Brain pericyte (primary cell): ENCODE measurements at places on chromosomes 7 and 10.

DNA sequence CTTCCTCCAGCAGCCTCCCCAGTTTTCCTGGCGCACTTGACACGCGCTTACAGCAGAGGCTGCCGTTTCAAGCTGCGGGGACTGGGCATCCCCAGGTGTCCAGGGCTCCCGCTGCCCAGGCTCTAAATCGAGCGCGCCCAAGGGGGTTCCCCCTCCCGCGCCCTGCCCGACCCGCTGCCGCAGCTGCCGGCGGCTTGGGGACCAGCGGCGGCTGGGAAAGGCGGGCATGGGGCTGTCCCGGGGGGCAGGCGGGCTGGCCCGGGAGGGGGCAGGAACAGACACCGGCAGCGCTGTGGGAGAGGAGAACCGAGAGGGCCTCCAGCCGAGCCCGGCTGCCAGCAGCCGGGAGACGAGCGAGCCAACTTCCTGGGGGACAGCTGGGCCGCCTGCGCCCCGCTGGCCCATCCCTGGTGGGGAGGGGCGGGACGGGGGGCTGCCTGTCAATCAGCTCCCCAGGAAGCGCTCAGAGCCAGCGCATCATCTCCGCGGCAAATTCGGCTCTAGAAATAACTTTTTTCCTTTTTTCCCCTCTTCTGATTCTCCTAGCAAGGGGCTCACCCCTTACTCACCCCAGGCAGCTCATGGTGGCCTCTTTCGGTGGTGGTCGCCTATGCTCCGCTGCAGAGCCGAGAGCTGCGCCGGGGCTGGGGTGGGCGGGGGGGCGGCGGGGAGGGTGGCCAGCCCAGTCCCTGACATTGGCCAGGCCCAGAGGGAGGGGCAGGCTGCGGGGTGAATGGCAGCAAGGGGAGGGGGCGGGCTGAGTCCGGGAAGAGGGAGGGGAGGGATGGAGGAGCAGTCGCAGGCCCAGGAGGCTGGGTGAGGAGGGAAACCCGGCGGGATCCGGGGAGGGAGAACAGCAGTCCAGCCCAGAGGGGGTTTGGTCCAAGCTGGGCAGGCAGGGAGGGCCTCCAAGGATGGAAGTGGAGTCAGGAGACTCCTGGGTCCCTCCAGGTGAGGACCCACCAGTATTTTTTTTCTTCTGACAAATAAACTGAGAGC is 14.7 kb downstream of the GRID2IP start:
- DNase-seq, result no peak

- no peak for DNase-seq
Observed at GRCh38 chr10:65365878-65366277, 1560.0 kb upstream of the LRRTM3 start.

- no peak for DNase-seq
Observed at GRCh38 chr10:27345455-27345920, 104.9 kb upstream of the ACBD5 start.

- no peak for DNase-seq
Observed at GRCh38 chr7:101085162-101085964, at the start of gene TRIM56. Gene TRIM56 (plus strand): TSS chr7:101085481. CDS start chr7:101087313, 1,832 bp downstream.

GRCh38 chr10:72274730-72275350 is 1.1 kb downstream of the DDIT4 start:
- DNase-seq, result no peak

DNA sequence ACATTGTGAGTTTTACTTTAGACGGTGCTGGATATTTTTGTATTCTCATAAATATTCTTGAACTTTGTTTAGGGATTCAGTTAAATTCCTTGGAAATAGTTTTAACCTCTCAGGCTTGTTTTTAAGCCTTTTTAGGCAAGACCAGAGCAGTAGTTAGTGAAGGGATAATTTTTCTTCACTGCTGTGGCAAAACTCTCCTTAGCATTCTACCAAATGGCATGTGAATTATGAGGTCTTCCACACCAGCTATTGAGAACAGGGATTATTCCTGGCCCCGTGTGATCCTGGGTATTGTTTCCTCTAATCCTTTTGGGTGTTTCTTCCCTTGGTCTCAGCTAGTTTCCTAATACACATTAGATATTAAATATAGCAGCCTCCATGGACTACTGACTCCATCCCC is 46.2 kb downstream of the CCDC71L start:
- no peak for DNase-seq

DNA sequence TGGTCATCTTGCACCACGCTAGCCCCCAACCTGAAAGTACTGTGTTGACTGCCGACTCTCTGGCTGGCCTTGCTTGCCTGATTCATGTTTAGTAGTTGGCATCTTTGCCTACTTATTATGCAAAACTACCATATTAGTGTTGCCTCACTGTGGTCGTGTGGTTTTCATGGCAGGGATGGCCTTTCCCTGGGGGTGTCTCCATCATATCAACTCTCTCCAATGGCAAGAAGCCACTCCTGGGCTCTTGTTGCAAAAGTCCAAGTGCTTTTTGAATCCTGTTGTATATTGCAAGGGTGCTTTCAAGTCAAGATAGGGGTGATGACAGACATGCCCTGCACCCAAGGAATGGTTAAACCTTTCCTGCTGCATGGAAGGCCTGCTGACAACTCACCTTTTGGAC is 39.4 kb downstream of the ABLIM1 start:
- DNase-seq, result no peak

- DNase-seq, result no peak
Observed at GRCh38 chr7:156777364-156778069, 115.5 kb downstream of the LMBR1 start.

DNA sequence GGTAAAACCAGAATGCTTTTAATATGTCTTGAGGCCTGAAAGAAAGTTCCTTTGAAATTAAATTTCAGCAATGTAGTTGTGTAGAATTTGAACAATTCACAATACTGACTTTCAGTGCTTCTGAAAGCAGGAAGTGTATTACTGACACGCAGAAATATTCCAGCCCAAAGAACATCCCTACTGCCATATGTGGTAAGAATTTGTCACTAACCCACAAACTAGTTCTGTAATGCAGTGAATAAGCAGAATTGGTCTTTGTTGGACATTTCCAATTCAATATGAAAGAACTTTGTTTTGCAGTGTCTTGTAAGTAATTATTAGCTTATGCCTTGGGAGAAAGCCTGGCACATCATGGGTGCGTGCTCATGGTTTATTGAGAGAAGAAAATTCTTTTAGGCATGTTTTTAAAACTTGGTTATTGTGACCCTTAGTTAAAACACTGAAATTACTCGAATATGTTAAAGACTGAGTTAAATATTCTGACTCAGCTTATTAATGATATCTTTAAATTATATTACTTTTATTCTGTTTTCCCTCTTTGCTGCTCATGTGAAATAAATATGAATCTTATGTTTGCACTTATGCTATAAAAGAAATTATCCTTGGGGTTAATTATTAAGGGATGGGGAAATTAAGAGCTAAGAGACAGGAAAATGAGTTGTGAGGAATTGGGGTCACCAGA is 33.4 kb downstream of the PTPN12 start:
- no peak for DNase-seq

DNA sequence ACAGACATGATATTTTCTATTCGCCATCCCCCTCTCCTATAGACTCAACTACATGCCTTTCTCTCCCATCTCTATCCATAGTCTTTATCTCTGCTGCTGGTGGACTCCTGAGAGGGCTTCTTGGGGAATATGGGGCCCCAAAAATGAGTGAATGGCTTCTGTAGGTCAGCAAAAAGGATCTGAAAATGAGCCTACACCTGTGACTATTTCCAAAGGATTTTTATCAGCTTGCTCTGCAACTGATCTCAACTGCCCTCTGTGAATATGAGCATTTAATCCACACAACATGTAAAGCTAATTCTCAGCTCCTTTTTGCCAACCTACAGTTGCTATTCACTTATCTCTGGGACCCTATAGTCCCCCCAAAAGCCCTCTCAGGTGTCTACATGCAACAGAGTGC is 36.2 kb downstream of the PRSS2 start:
- DNase-seq, result no peak
